ENCODE measurements at places on chromosomes 2 and 18. TPM values are rescaled to one million over a fixed set of nuclear protein-coding genes. Genes with fewer than 3 reads are reported as not detected.

GRCh38 chr2:207725873-207726578 lies 14.6 kb downstream of the CCNYL1 start:
- DNase-seq: no peak
- peaks cover 7% of the 10 kb centered on the region for H3K36me3 ChIP-seq
- H3K4me1 ChIP-seq: peaks cover 29% of the 10 kb centered on the region

DNA sequence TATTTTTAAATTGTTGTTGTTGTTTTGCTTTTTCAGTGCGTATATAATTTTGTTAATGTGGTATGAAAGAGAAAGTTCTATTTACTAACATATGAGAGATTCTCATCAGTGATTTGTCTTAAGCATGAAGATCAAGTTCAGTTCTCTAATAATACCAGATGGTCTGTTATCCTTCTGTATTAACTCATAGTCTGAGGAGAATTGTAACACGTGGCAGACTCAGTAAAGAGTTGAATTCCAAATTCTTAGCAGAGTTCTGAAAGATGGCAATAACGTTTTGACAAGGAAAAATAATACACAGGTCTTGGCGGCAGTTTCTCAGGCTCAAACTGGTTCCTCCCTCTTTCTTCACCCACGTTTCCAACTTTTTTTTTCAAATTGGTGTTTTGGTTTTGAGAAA lies 17.2 kb upstream of the COL3A1 start:
- no peak overlapping the region for H3K27ac ChIP-seq
- no peaks in the 10 kb centered on the region for H3K27me3 ChIP-seq
- H3K36me3 ChIP-seq: no peaks in the 10 kb centered on the region

GRCh38 chr2:156165742-156166141 lies 166.8 kb downstream of the NR4A2 start:
- peaks cover 35% of the 10 kb centered on the region for H3K27me3 ChIP-seq
- peaks cover 3% of the 10 kb centered on the region for H3K36me3 ChIP-seq
- H3K4me3 ChIP-seq: no peak overlapping the region
- no peaks in the 10 kb centered on the region for H3K4me1 ChIP-seq
- no peak for DNase-seq
- no peak overlapping the region for H3K27ac ChIP-seq

DNA sequence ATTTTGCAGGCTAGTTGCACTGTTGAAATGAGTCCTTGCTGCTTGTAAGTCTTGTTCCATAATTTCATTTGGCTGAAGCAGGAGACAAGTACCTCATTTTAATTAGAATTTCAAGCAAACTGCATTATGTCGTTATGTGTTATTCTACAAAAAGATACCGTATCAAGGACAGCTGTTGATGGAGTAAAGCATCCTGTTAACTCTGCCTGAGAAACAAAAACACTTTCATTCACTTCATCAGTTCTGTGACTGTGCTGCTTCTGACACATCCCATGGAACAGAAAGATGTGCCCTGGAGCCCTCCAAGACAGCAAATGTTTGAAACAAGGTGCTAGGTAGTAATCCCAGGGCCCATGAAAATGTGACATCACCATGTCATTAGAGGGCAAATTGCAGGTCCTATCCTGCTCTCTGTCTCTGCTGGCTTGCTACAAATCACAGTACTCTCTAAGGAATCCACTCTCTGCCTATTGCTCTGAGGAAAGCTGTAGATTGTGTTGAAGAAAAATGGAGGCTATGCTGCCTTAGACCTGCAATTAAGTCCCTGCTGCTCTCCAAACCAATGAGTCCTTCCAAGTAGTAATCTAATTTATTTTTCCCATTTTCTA lies 209.7 kb upstream of the PARD3B start:
- H3K36me3 ChIP-seq: no peaks in the 10 kb centered on the region
- no peak overlapping the region for H3K27ac ChIP-seq
- peaks cover 2% of the 10 kb centered on the region for H3K4me1 ChIP-seq
- H3K4me3 ChIP-seq: no peak overlapping the region
- peaks cover 63% of the 10 kb centered on the region for H3K27me3 ChIP-seq
- no peak for DNase-seq

SPC25 gene
- 0.27 TPM for total RNA-seq

Measured in T-helper 17 cell (primary cell).